H9 (cell line): ENCODE measurements at places on chromosomes 4 and X. TPM values are rescaled to one million over a fixed set of nuclear protein-coding genes. Genes with fewer than 3 reads are reported as not detected.

DNA sequence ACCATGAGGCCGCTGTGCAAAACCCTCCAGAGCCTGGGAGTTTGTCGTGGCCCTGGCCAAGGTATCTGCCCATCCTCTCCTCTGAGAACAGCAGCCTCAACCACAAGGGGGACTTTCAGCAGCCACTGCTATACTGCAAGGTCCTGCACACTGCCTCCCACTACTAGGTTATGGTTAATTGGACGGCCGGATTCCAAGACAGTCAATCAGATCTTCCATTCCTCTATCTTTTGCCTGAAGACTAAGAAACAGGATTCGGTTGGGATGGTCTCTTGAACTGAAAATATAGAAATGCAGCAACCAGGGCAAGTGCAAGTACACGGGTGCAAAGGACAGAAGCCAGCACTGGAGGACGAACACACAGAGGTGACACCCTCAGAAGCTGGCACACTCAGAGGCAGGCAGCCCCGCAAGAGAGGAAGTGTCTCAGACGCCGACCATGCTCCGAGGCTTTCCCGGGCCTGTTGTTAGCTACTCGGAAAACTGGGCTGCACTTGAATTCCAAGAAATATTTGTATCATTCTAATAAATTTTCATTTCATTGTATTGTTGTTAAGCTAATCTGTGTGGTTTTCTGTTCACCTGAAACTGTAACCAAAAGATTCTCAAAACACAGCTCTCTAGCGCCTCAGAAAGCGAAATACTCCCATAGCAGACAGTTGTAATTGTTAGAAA, 63.3 kb downstream of the AFAP1 start:
- no peak overlapping the region for H3K27ac ChIP-seq
- peaks cover 3% of the 10 kb centered on the region; the same call in 1 of the 2 replicates for H3K4me1 ChIP-seq
- peak; percentile 72 for DNase-seq
- no peaks in the 10 kb centered on the region for H3K27me3 ChIP-seq
- H3K36me3 ChIP-seq, result peaks cover 13% of the 10 kb centered on the region

DNA sequence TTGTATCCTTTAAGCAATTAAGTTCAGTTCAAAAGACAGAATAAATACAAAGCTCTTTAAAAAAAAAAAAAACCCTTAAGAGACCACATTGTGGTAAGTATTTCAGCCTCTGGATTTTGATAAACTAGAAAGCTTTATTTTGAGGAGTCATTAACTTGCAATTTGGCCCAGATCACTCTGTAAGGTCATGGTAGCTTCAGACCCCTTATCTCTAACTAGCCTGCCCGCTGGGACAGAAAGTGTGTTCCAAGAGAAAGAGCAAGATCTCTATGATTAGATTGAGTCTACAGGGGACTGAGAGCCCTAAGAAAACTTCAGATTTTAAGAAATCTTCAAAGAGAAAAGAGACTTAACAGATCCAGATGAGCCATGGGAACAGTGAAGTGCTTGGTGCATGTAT, 45.6 kb downstream of the GALNT7 start:
- H3K4me1 ChIP-seq, result peaks cover 5% of the 10 kb centered on the region; the same call in 1 of the 2 replicates
- no peak overlapping the region for H3K4me3 ChIP-seq
- H3K36me3 ChIP-seq, result peaks cover 4% of the 10 kb centered on the region
- no peak for DNase-seq
- no peaks in the 10 kb centered on the region for H3K27me3 ChIP-seq

CLDN34 gene
- total RNA-seq, result 0.31 and 0.39 TPM in 2 replicates

DNA sequence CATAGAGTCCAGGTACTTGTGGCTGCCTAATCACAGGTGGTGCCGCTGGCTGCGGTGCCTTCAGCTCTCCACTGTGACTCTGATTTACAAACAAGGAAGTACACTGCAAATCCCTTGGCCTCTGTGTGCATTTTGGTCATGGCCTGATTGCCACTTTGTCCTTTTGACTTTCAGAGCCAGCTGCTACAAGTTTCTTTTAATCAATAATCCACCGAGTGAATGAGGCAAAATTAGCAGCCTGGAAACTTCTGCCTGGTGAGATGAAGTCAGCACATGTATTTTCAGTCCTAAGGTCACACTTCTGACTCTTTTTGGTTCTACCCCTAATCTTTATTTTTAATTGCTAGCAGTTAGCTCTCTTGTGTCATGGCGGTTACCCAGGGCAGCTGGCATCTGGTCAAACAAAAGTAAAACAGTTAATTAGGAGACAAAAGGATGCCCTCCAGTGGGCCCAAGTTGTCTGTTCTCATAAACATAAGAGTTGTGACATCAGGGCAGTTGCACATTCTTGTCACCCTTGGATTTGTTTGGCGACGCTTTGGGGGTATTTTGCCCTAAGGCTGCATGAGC, 62.3 kb upstream of the LNX1 start:
- no peak overlapping the region for H3K4me3 ChIP-seq
- no peaks in the 10 kb centered on the region; the same call in 1 of the 2 replicates for H3K4me1 ChIP-seq
- no peaks in the 10 kb centered on the region for H3K36me3 ChIP-seq

ZNF157 gene
- total RNA-seq, result 0.81 TPM in 2 replicates

- no peak overlapping the region for H3K4me3 ChIP-seq
- no peaks in the 10 kb centered on the region for H3K4me1 ChIP-seq
- no peak for DNase-seq
- no peak overlapping the region for H3K27ac ChIP-seq
- H3K36me3 ChIP-seq, result peaks cover 9% of the 10 kb centered on the region
- no peaks in the 10 kb centered on the region for H3K27me3 ChIP-seq
Observed at GRCh38 chr4:22090661-22091351, 142.2 kb upstream of the KCNIP4 start.

CLNK gene
- total RNA-seq, result not detected in 2 replicates

- no peaks in the 10 kb centered on the region for H3K27me3 ChIP-seq
- no peaks in the 10 kb centered on the region; the same call in 2 of the 3 replicates for H3K36me3 ChIP-seq
- H3K4me3 ChIP-seq, result no peak overlapping the region
- H3K27ac ChIP-seq, result no peak overlapping the region
Observed at GRCh38 chr4:45199736-45200135, 473.4 kb upstream of the GNPDA2 start.

- DNase-seq, result no peak
- no peak overlapping the region for H3K4me3 ChIP-seq
- H3K27ac ChIP-seq, result no peak overlapping the region
Observed at GRCh38 chrX:43527801-43528200, 128.3 kb upstream of the MAOA start.

- no peaks in the 10 kb centered on the region for H3K4me1 ChIP-seq
- no peaks in the 10 kb centered on the region for H3K27me3 ChIP-seq
- no peak overlapping the region; the same call in 2 of the 3 replicates for H3K4me3 ChIP-seq
- H3K27ac ChIP-seq, result no peak overlapping the region
- peaks cover 94% of the 10 kb centered on the region for H3K36me3 ChIP-seq
Observed at GRCh38 chr4:61750810-61751209, 550.7 kb downstream of the ADGRL3 start.

DNA sequence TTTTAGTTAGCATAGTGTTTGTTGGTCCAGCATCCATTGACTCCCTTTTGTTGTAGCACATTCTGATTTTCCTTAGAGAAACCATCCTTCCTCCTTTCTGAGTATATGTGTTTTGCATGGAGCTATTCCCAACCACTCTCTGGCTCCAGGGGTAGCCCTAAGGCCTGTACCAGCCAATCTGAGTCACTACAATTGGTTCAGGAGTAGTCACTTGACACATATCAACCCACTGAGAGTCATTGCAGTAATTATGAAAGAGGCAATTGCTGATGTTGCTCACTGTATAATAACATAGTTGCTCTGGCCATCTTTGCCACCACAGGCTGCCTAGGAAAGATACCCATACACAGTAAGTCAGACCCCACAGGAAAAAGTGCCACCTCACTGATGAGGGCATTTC, 71.2 kb upstream of the GRID2 start:
- DNase-seq, result no peak
- no peaks in the 10 kb centered on the region for H3K4me1 ChIP-seq
- no peaks in the 10 kb centered on the region; the same call in 1 of the 2 replicates for H3K27me3 ChIP-seq
- H3K4me3 ChIP-seq, result no peak overlapping the region
- no peak overlapping the region for H3K27ac ChIP-seq

DNA sequence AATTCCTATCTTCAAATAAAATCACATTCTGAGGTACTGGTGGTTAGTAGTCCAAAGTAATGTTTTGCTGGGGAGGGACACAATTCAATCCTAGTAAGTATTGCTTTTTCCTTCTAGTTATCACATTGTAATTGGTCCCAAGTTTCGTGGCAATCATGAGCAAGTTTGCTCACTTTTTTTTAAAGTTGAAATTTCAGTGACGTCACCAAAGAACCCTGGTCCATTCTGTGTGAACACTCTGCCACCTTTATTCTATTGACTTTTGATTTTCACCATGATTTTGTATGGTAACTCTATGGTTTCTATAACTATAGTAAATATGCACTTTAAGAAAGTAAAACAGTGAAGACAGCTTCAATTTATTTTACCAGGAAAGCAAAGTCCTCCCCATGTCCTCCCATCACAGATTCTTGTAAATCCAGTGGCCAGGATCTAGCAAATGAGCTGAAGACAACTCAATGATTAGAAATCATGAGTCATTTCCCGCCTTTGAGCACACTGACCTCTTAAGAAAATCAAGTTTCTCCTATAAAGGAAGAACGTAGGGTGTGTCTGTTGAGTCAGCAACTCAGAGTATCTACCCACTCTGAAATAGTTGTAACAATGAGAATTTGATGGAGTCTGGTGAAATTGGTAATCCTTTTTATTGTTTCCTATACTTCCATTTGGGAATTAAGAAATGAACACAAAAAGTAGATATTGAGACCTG, 1306.6 kb upstream of the PABPC4L start:
- no peaks in the 10 kb centered on the region for H3K4me1 ChIP-seq
- no peak for DNase-seq
- no peaks in the 10 kb centered on the region for H3K27me3 ChIP-seq
- no peak overlapping the region for H3K27ac ChIP-seq

DNA sequence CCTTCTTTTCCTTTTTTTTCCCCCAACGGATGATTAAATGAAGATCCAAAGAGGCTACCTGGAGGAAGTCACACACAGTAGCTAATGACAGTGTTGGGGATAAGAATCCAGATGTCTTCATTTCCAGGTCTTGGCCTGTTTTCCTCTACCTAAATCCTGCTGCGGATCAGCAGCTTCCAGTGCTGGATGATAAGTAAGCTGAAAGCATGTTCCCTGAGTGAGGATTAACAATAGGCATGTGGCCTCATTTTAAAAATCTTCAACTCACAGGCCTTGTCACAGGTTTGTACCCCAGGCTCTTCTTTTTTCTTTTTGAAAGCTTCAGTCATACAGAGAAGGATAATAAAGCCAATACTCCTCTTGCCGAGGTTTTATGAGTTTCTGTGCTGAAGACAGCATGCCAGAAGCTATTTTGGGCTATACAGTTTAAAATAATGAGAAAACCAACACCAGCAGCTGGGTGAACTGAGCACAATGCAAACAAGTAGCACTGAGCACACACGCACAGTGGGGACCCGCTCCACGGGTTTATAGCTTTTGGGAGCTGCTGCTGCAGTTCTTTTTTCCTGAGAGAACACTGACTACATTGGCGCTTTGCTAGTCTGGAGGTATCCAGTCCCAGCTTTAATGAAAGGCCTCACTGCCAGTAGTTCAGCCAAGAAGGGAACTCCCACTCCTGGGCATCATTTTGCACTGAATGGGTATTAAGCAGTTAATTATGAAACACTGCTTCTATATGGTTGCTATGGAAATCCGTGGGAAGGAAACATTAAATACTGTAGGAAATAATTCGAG, 184.2 kb upstream of the CTSO start:
- no peak overlapping the region for H3K4me3 ChIP-seq
- H3K36me3 ChIP-seq, result no peaks in the 10 kb centered on the region
- H3K4me1 ChIP-seq, result no peaks in the 10 kb centered on the region
- no peaks in the 10 kb centered on the region for H3K27me3 ChIP-seq
- DNase-seq, result no peak

EDA2R gene
- total RNA-seq, result 6.6 and 8.3 TPM in 2 replicates

ITGB1BP2 gene
- 3.7 and 5.0 TPM in 2 replicates for total RNA-seq

DNA sequence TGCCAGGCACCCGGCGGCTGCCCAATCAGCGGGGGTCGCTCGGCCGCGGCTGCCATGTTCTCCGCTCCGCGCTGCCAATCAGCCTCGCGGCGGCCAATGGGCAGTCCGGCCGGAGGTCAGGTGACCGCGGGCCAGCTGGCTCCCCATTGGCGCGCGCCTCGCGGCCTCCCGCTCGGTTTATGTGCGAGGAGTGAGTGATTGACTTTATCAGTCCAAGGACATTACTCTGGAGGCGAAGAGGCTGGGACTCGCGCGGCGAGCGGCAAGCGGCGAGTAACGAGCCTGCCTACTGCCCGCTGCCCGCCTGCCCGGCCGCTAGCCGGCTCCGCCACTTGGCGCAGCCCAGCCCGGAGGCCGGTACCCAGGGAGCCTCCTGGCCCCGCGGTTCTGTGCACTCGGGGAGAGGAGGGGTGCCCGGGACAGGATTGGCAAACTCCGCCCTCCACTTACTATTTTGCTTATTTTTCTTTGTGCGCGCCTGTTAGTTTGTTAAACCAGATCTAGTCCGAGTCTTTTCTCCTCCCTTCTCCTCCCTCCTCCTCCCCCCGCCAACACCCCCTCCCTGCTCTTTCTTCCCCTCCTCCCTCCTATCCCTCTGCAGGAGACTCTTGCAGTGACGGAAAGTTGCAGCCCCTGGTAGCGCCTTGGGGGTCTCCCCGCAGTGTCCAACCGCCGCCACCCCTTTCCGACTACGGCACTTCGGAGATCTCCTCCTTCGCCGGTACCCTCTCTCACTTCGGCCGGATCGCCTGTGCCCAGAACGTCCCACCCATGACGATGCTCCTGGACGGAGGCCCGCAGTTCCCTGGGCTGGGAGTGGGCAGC, at the start of gene ZIC3:
TSS of gene ZIC3 (plus strand) at position 207 of the 825 bp plus-strand sequence. CDS start at position 772, 565 bp downstream.
- peak within 1 kb of the TSS; percentile 98 for H3K4me3 ChIP-seq
- DNase-seq, result peak; percentile 88
- H3K36me3 ChIP-seq, result peaks cover 39% of the 10 kb centered on the region

TENT5D gene
- not detected in 2 replicates for total RNA-seq

- H3K27ac ChIP-seq, result no peak overlapping the region
- no peak overlapping the region for H3K4me3 ChIP-seq
- no peak for DNase-seq
- no peaks in the 10 kb centered on the region for H3K27me3 ChIP-seq
- H3K36me3 ChIP-seq, result no peaks in the 10 kb centered on the region; the same call in 1 of the 3 replicates
Observed at GRCh38 chr4:138672393-138672976, 343.1 kb upstream of the NOCT start.

- H3K27me3 ChIP-seq, result no peaks in the 10 kb centered on the region
- peaks cover 6% of the 10 kb centered on the region; the same call in 1 of the 2 replicates for H3K4me1 ChIP-seq
- no peak overlapping the region for H3K4me3 ChIP-seq
- H3K36me3 ChIP-seq, result no peaks in the 10 kb centered on the region
- no peak for DNase-seq
Observed at GRCh38 chr4:122602277-122603142, 18.4 kb downstream of the IL21 start.

TSPAN6 gene
- 61.3 and 62.8 TPM in 2 replicates for total RNA-seq

TBC1D25 gene
- total RNA-seq, result 9.6 and 10.2 TPM in 2 replicates

PYURF gene
- 41.7 and 44.2 TPM in 2 replicates for total RNA-seq

PPARGC1A gene
- 1.2 and 1.7 TPM in 2 replicates for total RNA-seq

DNA sequence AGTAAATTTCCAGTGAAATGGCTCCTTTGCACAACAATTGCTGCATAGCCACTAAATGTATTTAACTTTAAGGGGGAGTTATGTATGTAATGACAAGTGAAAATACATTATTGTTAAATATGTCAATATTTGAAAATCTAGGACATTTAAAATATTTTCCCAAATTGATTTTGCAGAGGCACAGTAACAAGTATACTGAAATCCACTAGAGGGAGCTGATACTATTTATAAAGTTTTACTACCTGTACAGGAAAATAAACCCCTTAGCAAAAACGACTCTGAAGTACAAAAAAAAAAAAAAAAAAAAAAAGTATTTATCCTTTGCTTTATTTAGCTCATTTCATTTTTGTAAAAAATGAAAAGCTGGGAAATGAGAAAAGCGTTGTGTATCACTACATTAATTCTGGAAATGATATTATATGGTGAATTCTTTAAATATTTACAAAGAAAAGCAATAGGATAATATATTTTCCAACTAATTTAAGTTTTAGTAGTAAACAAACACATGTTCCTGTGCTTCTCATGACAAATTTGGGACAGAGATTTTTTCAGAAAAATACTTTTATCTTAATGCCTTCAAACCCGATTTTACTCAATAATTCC, 727.7 kb downstream of the DMD start:
- H3K27ac ChIP-seq, result no peak overlapping the region
- no peak for DNase-seq
- no peak overlapping the region for H3K4me3 ChIP-seq
- H3K4me1 ChIP-seq, result no peaks in the 10 kb centered on the region
- H3K27me3 ChIP-seq, result no peaks in the 10 kb centered on the region
